Ascending aorta (tissue), 2 donors: ENCODE measurements at places on chromosomes 6 and 20.

GRCh38 chr6:130116273-130116672 is 97.9 kb downstream of the L3MBTL3 start:
- no peak for DNase-seq

DNA sequence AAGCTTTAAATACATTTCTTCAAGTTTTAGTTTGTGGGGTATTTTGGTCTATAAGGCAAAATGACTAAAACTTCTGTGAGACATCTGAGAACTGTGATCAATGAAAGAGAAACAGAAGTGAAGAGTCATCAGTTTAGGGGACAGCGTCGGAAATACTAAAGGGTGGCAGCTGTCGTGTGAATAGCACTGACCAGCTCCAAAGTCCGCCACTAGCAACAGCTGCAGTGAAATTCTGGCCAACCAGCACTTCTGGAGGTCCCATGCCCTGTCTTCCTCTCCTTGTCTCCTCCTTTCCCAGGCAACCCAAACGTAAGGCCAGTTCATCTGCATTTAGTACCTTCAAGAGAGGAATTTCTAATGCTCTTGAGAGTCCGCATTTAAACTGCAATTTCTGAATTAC is 87.5 kb downstream of the DACT2 start:
- no peak for DNase-seq

- DNase-seq: no peak
Observed at GRCh38 chr6:4491501-4492260, 284.5 kb upstream of the CDYL start.

- DNase-seq: no peak
Observed at GRCh38 chr20:40630099-40630498, 58.9 kb downstream of the MAFB start.

- no peak for DNase-seq
Observed at GRCh38 chr6:45543298-45544235, 165.8 kb upstream of the SUPT3H start.

DNA sequence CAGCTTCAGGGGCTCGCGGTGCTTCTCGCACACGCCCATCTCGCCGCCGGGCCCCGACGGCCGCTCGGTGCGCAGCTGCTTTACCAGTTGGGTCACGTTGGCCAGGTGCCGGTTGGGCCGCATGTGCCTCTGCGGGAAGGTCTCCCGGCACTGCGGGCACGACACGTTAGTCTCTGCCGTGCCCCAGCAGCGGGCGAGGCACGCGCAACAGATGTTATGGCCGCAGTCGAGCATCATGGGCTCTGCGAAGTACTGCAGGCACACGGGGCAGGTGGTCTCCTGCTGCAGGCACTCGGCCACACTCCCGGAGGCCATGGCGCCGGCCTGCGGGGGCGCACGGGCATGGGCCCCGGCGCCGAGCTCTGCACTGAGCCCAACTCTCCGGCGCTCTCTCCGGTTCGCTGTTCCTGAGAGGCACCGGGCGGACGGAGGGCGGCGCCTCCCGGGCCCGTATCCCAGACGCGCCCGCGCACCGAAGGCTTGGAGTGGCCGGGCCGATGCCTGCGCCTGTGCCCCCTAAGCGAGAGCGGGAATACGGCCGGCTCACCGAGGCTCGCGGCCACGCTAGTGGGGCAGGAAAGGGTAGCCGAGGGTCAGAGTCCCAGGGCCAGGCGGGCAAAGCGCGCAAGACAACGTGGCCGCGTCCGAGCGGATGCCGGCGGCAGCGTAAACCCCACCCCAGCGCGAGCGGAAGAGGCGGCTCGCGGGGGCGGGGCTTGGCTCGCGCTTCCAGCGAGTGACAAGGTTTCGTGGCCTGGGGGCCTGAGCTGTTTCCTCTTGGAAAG is at the start of gene TRIM27:
TRIM27 (minus strand) TSS at position 668 of the 785 bp plus-strand sequence; CDS start at position 315, 353 bp downstream.
- DNase-seq: peak; percentile 91

GRCh38 chr20:37630993-37631392 is 62.8 kb upstream of the CTNNBL1 start:
- no peak for DNase-seq

DNA sequence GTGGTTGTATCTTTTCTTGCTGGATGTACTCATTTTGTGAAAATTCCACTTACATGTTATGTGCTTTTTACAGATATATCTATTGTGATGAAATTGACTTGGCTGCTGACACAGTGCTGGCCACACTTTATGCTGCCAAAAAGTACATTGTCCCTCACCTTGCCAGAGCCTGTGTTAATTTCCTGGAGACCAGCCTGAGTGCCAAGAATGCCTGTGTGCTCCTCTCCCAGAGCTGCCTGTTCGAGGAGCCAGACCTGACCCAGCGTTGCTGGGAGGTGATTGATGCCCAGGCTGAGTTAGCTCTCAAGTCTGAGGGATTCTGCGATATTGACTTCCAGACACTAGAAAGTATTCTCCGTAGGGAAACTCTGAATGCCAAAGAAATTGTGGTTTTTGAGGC is 4.9 kb downstream of the BTBD3 start:
- no peak for DNase-seq

DNA sequence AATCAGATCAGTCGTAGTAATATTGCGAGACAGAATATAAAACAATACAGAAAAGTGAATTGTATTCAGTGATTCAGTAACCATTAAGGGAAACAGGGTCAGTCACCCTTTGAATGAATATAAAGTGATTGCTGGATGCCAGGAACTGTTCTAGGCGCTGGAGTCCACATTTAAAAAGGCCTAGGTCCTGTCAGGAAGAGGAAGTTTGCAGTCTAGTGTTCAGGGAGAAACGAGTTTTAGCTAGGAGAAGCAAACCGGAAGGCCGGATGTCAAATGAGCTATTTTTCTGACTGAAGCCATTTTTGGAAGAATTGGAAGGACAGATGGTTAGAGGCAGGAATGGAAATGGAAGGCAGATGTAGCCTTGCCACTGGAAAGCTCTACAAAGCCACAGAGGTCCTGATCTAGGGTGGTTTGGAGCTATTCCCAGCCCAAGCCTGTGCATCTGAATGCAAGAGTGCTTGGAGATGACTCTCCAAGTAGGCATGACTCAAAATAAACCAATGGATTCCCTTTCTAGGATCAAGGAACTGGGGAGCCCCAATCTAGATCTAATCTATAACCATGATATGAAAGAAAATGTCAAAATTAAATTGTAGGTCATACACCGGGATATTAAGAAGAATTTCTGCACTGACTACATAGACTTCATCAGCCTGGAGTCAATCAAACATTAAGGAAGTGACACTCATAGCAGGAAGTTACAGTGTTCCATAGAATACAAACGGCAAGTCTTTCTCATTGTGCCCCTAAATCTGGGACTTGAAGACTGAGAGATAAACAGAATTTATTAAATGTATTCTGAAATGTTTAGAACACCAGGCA is 36.8 kb upstream of the CDKAL1 start:
- DNase-seq: no peak

DNA sequence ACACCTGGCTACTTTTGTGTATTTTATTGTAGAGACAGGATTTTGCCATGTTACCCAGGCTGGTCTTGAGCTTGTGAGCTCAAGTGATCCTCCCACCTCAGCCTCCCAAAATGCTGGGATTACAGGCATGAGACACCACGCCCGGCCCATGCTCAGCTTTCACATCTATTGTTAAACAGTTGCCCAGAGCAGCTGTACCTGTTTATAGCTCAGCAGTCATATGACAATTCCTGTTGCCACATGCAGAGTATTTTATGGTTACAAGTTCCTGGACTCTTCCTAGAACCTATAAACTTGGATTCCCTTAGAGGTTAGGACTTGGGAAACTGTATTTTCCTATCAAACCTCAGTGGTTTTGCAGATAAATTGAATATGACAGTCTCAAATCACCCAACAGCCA is 188.3 kb upstream of the KCNG1 start:
- DNase-seq: no peak

GRCh38 chr20:32521780-32522525 is 63.2 kb downstream of the NOL4L start:
- no peak for DNase-seq

DNA sequence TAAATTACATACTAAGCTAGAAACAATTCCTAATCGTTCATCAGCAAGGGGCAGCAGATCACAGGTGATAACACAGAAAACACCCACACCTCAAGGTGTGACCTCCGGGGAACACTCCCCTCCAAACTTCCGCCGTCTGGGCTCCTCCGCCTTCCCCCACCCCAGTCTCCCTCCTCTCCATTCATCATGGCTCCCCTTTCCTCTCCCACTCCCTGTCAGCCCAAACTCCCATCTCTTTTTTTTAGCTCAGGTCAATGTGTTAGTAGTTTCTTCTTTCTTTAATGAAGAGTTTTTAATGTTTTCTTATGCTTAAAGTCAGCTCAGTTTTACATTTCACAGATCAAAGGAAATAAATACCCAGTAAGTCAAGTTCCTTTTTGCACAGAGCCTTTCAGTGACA is 20.7 kb downstream of the CNKSR3 start:
- no peak for DNase-seq

DNA sequence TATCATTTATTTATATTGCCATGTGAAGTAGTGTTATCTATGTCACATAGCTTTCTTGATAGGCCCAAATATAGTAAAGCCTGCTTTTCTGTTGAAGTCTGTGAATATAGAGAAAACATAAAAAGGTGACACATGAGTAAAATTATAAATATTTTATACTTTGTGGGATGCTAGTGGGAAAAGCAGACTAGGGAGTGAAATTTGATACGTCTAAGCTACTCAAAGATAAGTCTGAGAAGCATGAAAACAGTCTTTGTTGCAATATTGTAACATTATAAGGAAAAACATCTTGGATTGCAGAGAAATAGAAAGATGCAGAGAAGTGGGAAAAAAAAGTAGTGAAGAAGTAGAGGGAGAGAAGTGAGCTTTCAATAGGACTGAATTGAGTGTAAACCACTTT is 75.4 kb downstream of the ZNF292 start:
- no peak for DNase-seq

- DNase-seq: no peak
Observed at GRCh38 chr20:19918965-19919329, 98.2 kb upstream of the NAA20 start.

- no peak for DNase-seq
Observed at GRCh38 chr6:120320481-120321162, 971.1 kb upstream of the MAN1A1 start.

DNA sequence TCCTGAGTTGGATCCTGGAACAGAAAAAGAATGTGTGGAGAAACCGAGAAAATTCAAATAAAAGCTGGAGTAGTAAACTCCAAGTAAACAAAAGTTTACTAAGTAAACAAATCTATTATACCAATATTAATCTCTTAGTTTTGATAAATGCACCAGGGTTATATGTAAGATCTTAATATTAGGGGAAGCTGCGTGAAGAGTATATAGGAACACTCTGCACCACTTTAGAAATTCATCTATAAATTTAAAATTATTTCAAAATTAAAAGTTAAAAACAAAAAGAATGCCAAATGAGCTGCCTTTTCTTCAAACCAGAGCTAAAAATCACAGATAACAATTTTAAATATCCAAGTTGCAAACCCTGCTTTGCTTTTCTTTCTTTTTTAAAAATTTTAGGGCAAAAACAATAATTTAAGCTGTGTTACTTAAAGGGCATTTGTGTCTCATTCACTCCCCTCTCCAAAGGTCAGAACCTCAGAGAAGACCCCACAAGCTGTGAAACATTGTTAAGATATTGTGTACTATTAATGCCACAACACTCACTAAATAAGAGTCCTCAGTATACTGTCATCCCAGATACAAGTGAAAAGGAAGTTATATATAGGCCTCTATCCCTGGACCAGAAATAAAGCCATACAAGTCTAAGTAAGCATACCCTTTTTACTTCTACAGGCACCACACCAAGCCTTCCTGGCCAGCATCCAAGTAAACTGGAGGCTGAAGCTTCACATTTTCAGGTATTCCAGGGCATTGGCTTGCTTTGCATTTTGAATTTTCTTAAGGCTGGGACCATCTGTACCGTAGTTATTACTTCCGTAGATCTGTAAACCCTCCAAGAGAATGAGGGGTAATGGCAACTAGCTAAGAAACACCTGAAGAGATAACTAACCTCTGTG is 7.0 kb downstream of the DNAAF9 start:
- no peak for DNase-seq

DNA sequence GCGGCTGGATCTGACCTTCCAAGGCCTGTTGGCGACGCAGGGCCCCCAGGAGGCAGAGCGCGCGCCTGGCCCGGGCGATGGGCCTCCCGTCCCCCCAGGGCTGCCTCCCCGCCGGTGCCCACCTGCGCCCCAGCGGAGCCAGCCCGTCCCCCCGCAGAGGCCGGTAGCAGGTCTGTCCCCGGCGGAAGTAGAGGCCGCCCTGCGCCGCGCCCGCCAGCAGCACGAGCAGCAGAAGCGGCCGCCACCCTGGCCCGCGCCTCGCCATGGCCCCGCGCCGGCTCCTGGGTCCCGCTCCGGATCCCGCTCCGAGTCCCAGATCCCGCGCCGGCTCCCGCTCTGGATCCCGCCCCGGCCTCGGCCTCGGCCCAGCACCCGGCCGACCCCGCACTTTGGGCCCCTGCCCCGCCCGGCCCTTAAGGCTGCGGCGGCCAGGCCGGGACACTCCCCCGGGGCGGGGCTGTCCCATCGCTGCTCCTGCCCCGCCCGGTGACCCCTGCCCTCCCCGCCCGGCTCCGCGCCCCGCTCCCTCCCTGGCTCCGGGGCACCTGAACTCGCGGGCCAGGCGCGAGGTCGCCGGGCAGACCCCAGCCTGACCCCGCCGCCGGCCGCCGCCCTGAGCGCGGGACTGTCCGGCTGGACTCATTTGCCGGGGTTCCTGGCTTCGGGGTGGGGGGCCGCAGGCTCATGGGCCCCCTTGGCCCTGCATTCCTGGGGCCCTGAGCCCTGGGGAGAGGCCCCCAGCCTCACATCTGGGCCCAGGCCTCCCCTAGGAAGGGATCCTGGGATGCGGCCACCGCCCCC is at the start of gene CTSZ:
CTSZ (minus strand) TSS at position 391 of the 801 bp plus-strand sequence; CDS start at position 265, 126 bp downstream.
- DNase-seq: peak; percentile 73

- no peak for DNase-seq
Observed at GRCh38 chr6:159577564-159577963, 115.5 kb downstream of the SOD2 start.

GRCh38 chr20:24994470-24995368 is 2.2 kb upstream of the APMAP start:
- peak; percentile 89 for DNase-seq

DNA sequence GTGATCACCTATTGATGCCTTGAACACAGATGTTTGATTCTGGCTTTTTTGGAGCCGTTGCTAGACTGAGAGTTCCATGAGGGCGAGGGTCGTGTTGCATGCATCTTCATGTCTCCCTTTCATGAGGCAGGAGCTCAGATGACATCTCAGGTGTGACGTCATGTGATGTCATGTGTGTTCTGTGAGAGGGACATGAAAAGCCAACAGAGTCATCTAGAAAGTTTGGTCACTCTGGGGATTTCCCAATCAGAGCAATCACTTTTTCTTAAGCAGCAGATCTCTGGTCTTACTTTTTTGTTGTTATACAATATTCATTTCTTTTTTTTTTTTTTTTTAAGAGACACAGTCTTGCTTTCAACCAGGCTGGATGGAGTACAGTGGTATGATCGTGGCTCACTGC is 411.8 kb downstream of the PREX1 start:
- no peak for DNase-seq

GRCh38 chr20:47998736-47999135 is 213.5 kb upstream of the SULF2 start:
- no peak for DNase-seq

DNA sequence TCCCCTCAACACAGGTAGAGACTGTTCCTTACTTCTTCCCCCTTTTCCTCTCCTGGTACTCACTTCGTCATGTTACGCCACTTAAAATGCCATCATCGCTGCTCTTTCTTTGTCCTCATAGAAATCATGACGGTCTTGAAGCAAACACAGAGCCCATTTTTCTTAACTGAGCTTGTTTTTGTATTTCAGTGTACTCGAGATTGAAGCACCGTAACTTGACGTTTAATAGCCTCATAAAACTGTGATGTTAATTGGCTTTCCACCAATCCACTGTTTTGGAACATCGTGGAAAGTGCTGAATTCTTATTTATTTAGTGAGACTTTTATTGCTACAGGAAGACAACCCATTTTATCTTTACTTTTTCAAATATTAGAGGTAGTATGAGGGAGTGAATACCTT is 38.7 kb downstream of the DUSP22 start:
- DNase-seq: no peak

- DNase-seq: no peak
Observed at GRCh38 chr20:34448517-34448916, 67.7 kb upstream of the DYNLRB1 start.
